ENCODE measurements at places on chromosomes 6 and 20.
A peak's percentile ranks its signal among the peaks of the same experiment; 100 is the strongest.

DNA sequence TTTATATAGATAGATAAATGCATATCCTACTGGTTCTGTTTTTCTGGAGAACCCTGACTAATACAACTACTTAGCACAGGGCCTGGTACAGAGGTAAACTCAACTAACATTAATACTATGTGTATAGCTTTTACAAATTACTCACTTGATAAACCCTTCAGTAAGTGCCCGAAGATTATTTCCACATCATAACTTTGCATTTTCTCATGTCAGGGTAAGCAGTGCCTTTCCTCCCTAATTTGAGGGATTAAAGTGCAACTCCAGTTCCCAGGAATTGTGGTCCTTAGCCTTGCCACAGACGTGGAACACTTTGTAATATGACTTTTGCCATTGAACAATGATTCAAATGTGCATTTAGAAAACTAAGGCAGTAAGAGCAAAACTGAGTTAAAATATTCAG, 147.5 kb upstream of the SMLR1 start:
- no peak for DNase-seq

- no peak for DNase-seq
Measured at GRCh38 chr20:53335555-53335954, 258.1 kb downstream of the ZNF217 start.

DNA sequence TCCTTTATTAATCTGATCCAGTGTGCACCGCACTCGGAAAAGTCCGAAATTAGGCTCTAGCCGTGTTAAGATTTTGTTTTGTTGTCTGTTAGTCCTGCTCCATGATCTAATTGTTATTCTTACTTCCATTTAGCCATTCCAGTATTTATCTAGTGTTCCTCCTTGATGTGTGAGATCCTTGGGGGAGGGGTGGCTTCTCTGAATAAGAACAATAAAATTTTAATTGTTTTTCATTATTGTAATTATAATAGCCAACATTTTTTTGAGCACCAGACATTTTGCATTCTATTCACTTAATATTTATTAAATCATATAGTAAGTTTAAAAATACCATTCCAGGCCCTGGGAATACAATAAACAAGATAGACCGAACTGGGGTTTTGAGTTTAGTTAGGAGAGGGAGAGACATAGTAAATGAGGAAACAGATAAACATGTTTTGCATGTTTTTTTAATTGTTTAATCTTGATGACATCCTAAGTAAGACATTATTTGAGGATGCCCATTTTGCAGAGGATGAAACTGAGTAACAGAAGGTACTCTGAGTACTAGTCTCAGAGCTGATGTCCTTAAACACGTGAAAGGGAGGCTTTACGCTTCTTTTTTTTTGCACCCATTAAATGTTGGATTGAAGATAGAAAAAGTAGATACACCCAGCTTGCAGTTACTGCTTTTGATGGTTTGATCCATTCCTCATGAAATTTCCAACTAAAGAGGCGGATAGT, 1.2 kb downstream of the CBFA2T2 start:
- no peak for DNase-seq

DNA sequence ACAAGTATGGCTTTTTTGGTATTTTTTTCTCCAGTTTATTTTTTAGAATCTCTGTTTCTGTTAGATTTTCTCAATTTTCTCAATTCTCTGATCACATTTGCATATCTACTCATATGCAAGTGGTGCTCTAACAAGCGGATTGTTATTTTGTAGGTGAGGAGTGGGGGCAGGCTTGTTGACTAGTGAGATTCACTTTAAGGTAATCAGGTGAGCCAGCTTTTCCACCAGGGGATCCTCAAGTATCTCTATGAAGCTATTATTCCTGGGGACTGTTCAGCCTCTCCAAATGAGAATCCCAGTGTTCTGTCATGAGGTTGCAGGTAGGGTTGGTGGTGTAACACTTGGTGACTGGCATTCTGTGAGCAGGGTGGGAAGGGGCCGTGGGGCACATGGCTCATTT, 274.3 kb upstream of the FERMT1 start:
- DNase-seq, result no peak

DNA sequence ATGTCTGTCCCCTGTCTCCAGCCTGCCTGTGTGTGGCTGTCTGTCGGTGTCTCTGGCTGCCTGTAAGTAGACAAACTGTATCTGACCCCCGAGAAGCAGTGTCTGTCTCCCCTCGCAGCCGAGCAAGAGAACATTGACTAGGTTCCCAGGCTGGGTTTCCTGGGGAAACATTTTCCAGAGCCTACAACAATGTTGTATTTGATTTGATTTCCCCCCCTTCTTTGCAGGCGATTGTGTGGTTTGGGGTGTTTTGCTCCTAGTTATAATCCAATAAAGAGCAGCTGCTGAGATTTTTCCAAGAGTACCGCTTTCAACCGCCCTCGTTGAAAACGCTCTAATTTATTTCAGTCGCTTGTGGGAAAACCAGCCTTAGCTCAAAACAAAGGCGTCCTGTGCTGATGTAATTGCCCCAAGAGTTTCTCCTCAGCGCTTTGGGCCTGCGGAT, 92.6 kb downstream of the CDC5L start:
- DNase-seq, result peak; percentile 58

GRCh38 chr6:28960846-28961500, 37.2 kb upstream of the TRIM27 start:
- no peak for DNase-seq

DNA sequence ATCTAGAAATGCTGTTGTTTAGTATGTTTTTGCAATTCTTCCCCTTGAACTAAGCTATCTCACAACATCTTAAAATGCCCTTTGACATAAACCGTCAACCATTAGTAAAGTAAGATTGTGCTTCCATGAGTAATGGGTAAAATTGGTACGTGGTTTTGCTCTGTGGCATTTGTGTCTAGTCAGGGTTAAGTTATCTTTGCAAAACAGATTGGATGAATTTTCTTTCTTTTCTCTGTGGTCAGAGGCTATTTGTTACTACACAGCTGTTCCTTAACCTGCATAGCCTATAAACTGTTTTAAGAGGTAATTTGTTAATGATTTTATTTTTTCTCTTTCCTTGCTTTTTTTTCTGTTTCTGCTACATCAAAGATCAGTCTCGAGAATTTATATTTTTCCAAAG, 75.4 kb downstream of the RPP40 start:
- DNase-seq, result no peak

- DNase-seq, result no peak
Measured at GRCh38 chr6:98454809-98455322, 379.5 kb upstream of the POU3F2 start.

DNA sequence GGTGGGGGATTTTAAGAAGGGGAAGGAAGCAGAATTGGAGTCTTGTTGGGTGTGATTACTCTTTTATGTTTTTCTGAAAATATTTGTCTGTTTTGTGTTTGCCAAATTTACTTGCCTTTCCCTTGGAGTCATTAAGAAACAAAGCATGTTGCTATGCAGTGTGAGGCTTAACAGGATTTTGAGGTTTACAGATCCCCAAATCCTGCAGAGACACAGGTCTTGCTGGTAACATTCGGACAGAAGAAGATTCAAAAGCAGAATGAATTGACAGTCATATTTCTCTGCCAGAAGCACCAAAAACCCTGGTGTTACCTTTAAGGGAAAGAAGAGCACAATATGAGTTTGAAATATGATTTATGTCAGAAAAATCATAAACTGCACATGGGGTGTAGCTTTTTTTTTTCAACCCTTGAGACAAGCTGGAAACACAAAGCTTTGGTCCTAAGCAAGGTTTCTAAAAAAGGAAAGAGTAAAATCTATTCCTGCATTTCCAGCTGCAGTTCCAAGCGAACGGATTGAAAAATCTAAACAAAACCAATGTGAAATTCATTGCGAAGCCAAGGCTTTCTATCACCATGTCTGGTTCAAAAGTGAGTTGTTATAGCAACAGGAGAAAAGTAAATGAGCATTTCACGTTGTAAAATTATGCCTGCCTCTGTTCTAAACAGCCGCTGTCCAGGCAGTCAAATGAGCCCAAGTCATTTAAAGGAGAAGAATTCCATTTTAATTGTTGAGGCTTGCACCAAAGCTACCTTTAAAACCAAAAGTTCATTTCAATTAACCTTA, 358.9 kb upstream of the SASH1 start:
- no peak for DNase-seq

GRCh38 chr6:20338156-20338555, 63.5 kb upstream of the E2F3 start:
- DNase-seq, result no peak

DNA sequence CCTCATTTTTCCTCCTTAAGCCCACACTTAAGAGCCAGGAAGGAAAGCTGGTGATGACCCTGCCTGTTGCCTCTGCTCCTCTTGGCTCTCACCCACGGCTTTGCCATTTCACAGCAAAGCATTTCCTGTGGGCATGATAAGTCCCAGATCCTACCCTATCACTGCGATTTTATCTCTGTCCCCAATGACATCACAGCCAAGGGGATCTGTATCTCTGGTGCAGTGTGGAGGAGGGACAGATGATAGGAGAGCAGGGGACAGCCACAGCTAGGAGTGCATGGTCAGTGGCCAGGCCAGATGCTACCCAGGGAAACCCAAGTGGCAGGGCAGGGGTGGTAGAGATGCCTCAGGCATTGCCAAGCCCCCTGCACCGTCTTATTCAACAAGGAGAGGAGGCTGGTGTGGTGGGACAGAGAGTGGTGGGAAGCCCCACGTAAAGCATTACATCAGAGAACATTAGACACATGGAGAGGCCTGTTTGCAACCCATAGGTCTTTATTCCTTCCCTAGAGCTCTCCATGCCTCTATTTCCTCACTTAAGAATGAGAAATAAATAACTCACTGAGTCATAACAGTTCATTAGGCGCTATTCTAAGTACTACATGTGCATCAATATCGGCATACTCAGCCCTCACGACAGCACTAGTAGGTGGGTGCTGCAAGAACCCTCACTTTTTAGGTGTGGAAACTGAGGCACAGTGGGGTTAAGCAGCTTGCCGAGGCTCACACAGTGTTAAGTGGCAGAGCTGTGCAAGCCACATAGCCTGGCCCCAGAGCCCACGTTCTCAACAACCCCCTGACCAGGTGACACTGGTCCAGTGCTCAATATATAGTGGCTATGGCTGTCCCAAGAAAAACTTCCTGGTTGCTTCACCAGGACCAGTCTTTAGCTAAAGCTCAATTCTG, 4.6 kb downstream of the TFEB start:
- DNase-seq, result no peak

DNA sequence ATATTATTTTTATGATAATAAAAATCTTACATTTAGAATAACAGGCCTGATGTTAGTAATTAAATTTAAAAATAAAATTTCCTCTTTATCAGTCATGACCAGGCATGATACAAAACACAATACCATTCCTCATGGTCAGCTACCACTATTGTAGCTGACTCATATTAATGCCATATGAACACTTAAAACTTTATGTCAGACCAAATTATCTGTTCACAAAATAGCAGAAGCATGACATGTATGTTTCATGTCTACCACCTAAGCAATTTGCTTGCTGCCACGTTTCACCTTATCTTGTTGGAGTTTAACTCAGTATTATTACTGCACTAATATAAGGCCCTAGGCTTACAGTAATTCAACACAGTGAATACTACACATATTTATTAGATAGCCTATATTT, 65.7 kb downstream of the HTR1B start:
- no peak for DNase-seq

GRCh38 chr6:44000164-44000842, 126.9 kb downstream of the MRPL14 start:
- no peak for DNase-seq

GRCh38 chr6:3228771-3229565, 1.5 kb upstream of the TUBB2B start:
- no peak for DNase-seq

DNA sequence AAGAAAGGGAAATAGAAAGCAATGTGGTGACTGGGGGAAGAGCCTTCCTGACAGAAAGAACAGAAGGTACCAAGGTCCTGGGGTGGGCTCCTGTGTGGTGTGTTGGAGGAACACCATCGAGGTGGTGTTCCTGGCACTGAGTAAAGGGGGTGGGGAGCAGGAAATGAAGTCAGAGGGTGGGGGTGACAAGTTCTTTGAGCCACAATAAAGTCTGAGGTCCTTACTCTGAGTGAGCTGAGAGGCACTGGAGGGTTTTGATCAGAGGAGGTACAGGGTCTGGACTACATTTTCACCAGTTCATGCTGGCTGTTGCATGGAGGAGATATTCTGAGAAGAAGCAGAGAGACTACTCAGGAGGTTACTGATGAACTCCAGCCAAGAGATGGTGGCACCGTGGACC, 198.2 kb downstream of the GMPR start:
- DNase-seq, result no peak

- no peak for DNase-seq
Measured at GRCh38 chr6:37365791-37366190, 12.0 kb downstream of the RNF8 start.

GRCh38 chr20:21265261-21266190, 37.6 kb upstream of the XRN2 start:
- DNase-seq, result no peak

GRCh38 chr6:72654071-72654621, 32.3 kb downstream of the KCNQ5 start:
- no peak for DNase-seq

- DNase-seq, result no peak
Measured at GRCh38 chr6:148027201-148027600, 315.4 kb upstream of the SASH1 start.

DNA sequence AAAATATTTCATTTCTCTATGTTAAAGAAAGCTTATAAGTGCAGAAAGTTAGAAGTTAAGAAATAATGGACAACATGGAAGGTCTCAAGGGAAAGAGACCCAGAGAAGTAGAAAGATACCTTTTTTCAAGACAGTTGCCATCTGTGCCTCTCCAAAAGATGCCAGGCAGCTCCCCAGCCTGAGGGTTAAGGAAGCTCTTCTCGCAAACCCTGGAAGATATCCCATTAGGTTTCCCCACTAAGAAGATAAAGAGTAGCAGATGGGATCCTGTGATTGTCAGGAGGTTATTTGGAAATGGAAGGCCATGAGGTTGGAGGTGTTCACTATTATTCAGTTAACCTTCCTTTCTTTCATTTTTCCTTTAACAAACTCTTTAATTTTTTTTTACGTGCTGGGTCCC, 110.1 kb upstream of the SIM1 start:
- DNase-seq, result no peak

DNA sequence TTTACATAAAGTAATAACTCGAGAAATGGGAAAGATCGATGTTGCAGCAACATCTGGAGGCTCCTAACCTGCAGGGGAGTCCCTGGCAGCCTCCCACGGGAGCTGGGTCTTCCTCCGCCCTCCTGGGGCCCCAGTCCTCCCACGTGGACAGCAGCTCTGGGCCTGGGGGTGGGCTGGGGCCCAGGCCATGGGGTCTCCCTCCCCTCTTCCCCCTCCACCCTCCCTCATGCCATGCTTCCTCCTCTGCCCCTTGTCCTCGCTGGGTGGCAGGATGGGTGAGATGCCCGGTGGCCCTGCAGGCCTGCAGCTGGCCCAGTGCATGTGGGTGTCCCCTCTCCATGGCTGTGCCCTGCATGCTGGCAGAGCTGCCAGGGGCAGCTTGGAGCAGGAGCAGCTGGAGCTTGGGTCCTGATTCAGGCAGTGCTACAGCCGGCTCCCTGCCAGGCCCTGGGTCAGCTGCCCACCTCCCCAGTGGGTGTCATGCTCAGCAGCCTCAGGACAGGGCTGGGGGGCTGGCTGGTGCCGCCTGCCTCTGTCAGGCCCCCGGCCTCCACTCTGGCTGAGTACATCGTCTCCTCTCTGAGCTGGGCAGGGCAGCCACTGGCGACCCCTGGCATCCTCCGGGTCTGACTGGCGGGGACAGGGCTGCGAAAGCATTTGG, 48.9 kb upstream of the BHLHE23 start:
- no peak for DNase-seq

Measured in putamen (tissue), 1 donor.